Suprapubic skin (tissue), 4 donors: ENCODE measurements at places on chromosomes 2 and 18. TPM values are rescaled to one million over a fixed set of nuclear protein-coding genes. Genes with fewer than 3 reads are reported as not detected.

Gene ZNF396
- 0.98 TPM for total RNA-seq

Gene RAB6D
- 0.17 TPM for total RNA-seq

Gene DYNAP
- not detected for total RNA-seq

DNA sequence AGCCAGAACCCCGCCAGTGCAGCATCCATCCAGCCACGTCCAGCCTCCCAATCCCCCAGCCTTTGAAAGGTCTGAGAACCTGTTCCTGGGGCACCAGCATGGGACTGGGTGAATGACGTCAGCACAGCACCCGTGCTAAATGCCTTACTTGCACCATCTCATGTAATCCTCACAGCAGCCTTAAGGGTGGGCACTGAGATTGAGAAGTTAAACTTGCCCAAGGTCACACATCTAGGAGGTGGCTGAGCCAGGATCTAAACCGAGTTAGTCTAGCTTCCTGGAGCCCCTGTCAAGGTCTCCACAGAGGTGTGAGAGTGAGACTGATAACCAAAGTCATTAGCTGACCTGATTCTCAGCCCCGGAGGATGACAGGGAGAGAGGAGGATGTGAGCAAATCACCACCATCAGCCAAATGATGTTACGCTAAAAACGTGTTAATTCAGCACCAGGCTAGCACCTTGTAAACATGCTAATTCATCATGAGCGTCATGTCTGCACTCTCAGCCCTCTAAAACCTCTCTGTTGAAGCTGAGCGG, 4.6 kb downstream of the CD8A start:
- no peak overlapping the region for H3K4me3 ChIP-seq
- no peak overlapping the region for H3K27ac ChIP-seq
- no peaks in the 10 kb centered on the region for H3K36me3 ChIP-seq
- no peak for DNase-seq
- H3K27me3 ChIP-seq, result peaks cover 26% of the 10 kb centered on the region

Gene MAP4K4
- 56.6 TPM for total RNA-seq

- no peaks in the 10 kb centered on the region for H3K27me3 ChIP-seq
- H3K4me1 ChIP-seq, result no peaks in the 10 kb centered on the region
- DNase-seq, result no peak
- H3K27ac ChIP-seq, result no peak overlapping the region
- no peak overlapping the region for H3K4me3 ChIP-seq
Measured at GRCh38 chr2:100008956-100009355, 133.4 kb downstream of the AFF3 start.

DNA sequence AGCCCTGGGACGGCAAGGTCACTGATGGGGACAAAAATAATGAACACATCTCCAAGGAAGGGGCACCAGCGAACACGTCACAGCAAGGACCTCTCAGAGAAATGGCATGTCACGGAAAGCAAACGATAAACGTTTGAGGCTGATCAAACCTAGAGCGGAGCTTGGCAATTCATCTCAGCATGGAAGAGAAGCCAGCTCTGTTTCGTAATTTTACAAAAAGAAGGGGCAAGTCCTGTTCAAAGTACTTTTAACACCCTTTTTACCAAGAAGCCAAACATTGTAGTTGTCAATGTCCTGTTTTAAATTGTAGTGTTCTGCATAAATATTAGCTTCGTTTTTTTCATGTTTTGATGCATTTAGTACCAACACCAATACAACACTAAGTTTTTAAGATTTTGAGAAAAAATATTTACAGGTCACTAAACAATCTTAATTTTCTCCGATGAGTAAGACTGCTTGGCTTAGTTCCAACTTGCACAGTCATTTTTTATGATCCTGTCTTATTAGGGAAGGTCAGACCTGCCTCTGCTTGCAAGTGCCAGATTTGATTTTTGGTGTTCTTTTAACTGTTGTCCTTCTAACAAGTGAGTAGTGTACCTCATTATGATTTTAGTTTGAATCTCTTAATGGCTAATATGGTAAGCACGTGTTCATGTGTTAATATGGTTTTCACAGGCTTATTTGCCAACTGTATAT, 818.5 kb upstream of the SALL3 start:
- H3K4me1 ChIP-seq, result peaks cover 2% of the 10 kb centered on the region
- peaks cover 5% of the 10 kb centered on the region for H3K27me3 ChIP-seq
- no peaks in the 10 kb centered on the region for H3K36me3 ChIP-seq
- H3K27ac ChIP-seq, result no peak overlapping the region

Gene TSPYL6
- total RNA-seq, result not detected

DNA sequence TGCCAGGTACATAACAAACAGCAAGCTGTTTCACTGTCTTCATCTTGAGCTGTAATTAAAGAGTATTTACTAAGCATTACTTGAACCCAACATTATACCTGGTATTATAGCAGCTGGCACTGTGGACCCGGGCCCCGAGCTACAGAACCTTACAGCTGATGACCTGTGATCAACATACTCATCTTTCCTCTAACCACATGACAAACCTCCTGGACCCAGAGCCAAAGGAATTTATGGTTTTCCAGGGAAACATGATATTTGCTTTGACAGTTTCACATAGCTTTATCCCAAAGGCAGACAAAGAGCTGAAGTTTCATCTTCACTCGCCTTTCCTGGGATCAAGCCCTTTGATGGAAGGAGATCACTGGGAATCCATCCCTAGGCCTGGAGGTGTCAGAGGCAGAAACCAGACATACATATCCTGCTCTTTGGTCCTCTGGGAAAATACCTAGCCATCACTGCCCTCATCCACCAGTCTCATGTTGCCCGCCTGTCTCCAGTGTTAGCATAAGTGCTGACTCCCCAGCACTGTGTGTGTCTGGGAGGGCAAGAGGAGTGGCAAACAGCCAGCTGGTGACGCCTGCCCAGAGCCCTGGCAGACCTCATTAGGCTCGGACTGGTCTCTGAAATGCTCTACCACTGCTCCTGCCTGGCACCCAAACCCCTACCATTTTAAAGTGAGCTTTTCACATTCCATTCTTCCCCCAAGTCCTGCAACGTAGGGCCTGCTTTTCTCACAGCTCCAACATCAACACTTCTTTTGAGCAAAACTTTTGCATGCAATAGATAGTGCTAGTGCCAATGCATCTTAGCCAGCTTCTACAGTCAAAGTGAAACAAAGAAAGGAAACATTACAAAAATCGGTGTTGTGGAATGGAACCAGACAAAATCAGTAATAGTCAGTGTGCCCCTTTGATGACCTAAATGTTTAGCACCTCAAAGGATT, 138.8 kb upstream of the CTAGE1 start:
- no peak overlapping the region for H3K4me3 ChIP-seq
- DNase-seq, result no peak
- no peak overlapping the region for H3K27ac ChIP-seq
- H3K27me3 ChIP-seq, result peaks cover 29% of the 10 kb centered on the region

- H3K27me3 ChIP-seq, result no peaks in the 10 kb centered on the region
- H3K27ac ChIP-seq, result no peak overlapping the region
- no peaks in the 10 kb centered on the region for H3K36me3 ChIP-seq
- DNase-seq, result no peak
- H3K4me3 ChIP-seq, result no peak overlapping the region
Measured at GRCh38 chr2:100141906-100142305, 484 bp downstream of the AFF3 start.

Gene RTP5
- total RNA-seq, result not detected

DNA sequence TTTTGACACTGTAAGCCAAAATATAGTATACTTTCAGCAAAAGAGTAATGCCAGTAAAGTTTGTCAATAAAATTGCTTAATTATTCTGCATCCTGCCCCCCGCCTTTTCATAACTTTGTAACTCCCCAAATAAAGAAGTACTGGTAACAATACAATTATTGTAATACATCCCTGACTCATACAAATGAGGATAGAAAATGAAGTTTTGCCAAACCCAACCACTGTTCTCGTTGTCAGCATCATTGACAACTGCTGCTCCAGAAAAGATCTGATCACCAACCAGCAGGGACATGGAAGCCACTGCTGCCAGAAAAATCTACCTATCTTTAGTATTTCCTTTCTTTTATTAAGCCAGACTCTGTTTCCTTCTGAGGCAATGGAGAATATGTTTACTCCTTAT, 27.1 kb downstream of the SCN3A start:
- no peaks in the 10 kb centered on the region for H3K36me3 ChIP-seq
- no peak overlapping the region for H3K27ac ChIP-seq
- no peak overlapping the region for H3K4me3 ChIP-seq
- no peak for DNase-seq
- no peaks in the 10 kb centered on the region for H3K27me3 ChIP-seq
